ENCODE measurements at places on chromosomes 1 and 21.

DNA sequence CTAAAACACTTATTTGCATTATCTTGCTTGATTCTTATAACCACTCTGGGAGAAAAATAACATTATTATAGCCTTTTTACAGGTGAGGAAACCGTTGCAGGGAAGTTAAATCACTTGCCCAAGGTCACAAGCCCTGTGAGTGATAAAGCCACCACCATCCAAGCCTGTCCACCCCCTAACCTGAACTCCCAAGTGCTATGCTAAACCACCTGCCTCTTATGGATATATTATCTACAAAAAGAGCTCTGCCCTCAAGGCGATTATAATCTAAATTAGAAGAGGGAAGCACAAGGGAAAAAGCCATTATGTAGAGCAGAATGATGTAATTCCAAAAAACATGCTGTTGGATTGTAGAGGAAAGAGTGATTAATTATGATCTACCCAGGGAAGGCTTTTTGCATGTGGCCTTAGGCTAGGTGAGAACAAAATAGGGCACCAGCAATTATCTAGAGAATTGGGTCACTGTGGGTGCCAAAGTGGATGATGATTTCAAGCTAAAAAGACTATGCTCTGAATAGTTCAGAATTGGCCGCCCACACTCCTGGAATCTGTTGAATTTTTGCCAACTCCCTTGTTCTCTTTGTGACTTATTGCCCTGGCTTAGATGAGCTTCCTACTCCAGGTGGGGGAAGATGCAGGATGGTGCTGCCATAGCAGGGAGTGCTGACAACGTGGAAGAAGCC, 205.3 kb downstream of the FGGY start:
- DNase-seq, result no peak

GRCh38 chr21:39575775-39576174, 37.0 kb upstream of the B3GALT5 start:
- no peak for DNase-seq

GRCh38 chr1:206708058-206708457, 23.4 kb downstream of the MAPKAPK2 start:
- no peak for DNase-seq

- DNase-seq, result no peak
Observed at GRCh38 chr1:191702124-191702523, 456.1 kb upstream of the RGS18 start.

GRCh38 chr1:9324246-9325096, 31.8 kb downstream of the SPSB1 start:
- DNase-seq, result no peak

DNA sequence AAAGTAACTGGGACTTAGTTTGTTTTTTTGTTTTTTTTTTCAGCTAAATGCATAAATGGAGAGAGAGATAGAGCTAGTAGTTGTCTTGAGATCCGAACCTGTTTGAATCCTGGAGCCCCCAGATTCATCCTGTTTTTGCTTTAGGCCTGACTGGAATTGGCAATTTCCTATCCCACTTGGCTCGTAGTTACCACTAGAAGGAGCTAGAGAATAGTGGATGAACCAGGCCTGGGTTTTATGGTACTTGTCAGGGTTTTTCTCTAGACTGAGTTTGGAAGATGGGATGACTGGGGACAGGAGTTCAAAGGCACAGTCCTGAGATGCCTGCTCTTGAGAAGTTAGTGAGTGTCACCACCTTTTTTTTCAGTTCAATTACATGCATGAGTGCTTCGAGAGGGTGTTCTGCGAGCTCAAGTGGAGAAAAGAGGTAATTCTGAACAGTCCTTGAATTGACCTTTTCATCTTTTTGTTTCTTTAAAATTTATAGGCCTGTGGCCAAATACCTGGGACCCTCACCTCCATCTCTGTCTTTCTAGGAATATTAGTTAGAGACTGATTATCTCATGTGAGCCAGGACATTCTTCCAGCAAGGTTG, 23.4 kb downstream of the CELF3 start:
- no peak for DNase-seq

DNA sequence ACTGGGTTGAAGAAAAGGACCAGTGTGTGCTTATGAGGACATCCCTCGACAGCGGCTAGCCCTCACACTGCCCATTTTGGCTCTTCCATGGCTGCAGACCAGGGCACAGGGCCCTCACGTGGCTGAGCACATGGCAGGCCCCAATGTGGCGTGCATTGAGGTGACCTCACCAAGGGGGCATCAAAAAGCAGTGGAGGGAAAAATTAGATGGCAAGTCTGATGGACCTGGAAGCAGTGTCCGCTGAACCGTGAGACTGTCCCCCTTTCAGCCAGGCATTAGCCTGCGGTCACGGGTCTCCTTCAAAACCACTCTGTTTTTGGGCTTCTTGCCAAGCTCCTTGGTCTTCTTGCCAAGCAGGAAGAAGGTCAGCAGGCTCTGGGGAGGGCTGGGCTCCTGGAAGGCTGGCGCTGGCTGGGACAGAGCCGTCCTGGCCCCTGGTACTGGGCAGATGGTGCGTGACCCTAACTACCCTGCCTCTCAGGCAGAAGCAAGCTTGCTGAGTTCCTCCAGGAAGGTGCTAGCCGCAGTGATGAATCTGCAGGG, 30.8 kb downstream of the TRIM67 start:
- no peak for DNase-seq

DNA sequence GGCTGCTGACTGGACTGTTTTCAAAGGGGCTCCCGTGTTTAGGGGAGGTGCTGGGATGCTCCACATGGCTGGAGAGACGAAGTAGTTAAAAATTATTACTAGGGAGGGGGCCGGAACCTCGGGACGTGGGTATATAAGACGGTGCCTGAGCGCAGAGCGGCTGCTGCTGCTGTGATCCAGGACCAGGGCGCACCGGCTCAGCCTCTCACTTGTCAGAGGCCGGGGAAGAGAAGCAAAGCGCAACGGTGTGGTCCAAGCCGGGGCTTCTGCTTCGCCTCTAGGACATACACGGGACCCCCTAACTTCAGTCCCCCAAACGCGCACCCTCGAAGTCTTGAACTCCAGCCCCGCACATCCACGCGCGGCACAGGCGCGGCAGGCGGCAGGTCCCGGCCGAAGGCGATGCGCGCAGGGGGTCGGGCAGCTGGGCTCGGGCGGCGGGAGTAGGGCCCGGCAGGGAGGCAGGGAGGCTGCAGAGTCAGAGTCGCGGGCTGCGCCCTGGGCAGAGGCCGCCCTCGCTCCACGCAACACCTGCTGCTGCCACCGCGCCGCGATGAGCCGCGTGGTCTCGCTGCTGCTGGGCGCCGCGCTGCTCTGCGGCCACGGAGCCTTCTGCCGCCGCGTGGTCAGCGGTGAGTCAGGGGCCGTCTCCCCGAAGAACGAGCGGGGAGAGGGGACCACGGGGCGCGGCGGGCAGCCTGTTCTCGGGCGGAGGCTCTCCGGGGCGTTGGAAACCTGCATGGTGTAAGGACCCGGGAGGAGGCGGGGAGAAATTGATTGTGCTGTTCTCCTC, at the start of gene CHODL:
Gene CHODL, plus strand, starts transcription at position 163 of the 793 bp plus-strand sequence. Its CDS starts 391 bp downstream, at position 554.
- DNase-seq, result no peak

DNA sequence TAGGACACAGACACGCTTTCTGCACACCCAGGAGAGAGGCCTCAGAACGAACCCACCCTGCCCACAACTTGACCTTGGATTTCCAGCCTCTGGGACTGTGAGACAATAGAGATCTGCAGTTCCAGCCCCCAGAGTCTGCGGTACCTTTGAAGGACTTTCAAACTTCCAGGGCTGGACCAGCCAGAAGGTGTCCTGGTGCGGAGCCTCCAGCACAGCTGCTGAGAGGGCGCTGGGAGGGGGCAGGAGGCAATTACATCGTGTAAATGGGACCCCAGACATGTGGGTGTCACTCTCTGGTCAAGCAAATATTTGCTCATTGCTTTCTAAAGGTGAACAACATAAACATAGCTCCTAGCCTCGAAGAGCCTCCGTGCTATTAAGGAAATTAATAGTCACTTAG, 58.7 kb upstream of the ACTRT2 start:
- DNase-seq, result no peak

GRCh38 chr1:27660300-27660835, 11.6 kb downstream of the IFI6 start:
- DNase-seq, result no peak

DNA sequence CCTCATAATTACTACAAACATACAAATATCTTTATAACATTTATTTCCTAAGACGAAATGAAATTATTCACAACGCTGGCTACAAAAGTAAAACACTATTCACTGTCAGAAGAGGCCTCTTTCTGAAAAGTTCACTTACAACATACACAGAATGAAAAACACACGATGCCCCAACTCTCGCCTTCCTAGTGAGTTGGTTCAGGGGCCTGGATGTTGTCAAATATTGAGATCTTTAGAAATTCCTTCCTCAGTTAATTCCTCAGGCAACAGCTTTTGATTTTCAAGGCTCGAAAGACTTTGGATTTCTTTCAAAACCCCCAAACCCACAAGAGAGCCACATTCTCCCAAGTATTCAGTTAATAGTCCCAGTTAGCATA, 14.2 kb upstream of the KCNE1 start:
- no peak for DNase-seq

All from stimulated activated CD8-positive, alpha-beta memory T cell treated with anti-CD3 and anti-CD28 coated beads, Interleukin-7, amount 100 ng/mL, for 1 hour (primary cell).